Stimulated activated CD8-positive, alpha-beta memory T cell treated with anti-CD3 and anti-CD28 coated beads, Interleukin-7, amount 100 ng/mL, for 1 hour (primary cell): ENCODE measurements at places on chromosomes 5 and 9.

DNA sequence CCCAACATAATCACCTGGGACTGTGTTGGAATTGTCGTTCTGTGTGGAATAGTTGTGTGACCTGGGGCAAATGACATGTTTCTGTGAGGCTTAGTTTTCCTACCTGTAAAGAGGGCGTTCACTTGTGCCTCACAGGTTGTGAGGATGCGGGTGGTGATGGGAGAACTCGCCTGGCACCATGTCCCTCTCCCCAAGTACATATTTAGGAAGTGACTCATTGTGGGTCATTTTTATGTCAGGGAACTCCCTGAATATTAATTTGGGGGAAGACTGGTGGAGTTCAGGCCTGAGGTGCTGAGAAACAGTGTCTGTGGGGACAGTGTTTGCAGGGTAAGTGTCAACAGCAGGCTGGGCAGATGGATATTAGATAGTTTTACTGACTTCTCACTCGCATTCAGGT lies 144.7 kb downstream of the KDM4C start:
- DNase-seq, result no peak

DNA sequence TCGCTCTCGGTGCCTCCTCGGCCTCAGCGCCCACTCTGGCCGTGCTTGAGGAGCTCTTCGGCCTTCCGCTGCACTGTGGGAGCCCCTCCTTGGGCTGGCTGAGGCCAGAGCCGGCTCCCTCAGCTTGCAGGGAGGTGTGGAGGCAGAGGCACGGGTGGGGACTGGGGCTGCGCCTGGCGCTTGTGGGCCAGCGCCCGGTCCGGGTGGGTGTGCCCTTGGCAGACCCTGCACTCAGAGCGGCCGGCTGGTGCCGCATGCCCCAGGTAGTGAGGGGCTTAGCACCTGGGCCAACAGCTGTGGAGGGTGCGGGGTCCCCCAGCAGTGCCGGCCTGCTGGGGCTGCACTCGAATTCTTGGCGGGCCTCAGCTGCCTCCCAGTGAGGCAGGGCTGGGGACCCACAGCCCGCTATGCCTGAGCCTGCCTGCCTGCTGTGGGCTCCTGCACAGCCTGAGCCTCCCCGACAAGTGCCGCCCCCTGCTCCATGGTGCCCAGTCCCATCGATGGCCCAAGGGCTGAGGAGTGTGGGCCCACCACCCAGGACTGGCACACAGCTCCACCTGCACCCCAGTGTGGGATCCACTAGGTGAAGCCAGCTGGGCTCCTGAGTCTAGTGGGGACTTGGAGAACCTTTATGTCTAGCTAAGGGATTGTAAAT lies 2085.2 kb upstream of the ACO1 start:
- no peak for DNase-seq

DNA sequence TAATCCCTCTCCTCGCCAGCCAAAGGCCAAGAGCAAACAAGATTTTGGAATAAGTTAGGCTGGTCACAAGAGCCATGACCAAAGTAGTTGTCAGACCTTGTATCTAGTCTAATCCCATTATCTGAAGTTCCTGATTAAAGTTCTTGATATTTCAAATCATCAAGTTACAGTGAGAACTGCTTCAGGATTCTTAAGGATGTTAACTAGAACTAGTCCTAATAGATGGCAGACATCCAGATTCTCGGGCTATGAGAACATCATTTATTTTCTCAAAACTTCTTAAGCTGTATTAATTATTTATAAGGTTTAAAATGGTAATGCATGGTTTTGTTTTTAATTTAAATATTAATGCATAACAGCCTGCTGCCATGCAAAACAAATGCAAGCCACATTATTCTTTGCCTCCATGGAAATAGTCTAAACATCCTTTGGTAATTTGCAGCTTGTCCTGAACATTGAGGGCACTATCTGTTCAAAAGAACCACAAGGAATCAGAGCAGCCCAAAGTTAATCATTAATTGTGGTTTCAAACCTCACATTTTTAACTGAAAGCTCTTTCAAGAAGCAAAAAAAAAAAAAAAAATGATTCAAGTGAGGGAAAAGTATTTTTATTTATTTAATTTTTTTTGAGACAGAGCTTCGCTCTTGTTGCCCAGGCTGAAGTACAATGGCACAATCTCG lies 95.1 kb downstream of the TTC39B start:
- DNase-seq, result no peak

- DNase-seq, result no peak
Measured at GRCh38 chr5:178564811-178565550, 25.2 kb downstream of the COL23A1 start.

DNA sequence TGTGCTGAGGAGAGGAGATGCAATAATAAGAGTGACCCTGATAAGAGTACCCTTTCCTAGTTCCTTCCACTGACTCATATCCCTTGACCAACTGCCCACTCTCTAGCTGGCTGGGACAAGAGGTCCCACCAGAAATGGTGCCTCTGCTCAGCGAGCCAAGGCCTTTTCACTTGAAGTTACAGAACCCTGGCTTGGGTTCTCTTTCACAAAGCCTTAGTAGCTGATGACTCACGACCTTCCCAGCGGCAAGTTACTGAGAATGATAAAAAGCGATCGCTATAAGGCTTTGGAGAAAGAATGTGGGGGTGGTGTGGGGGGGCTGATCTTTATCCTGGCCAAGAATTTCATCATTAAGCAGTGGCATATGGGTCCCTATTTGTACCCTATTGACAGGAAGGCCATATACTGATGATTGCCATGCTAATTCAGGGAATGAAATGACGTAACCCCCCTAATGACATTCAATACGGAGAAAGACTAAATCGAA lies 90.3 kb downstream of the FBXO38 start:
- DNase-seq, result no peak

GRCh38 chr5:151219789-151220188 lies 4.1 kb downstream of the CCDC69 start:
- no peak for DNase-seq

DNA sequence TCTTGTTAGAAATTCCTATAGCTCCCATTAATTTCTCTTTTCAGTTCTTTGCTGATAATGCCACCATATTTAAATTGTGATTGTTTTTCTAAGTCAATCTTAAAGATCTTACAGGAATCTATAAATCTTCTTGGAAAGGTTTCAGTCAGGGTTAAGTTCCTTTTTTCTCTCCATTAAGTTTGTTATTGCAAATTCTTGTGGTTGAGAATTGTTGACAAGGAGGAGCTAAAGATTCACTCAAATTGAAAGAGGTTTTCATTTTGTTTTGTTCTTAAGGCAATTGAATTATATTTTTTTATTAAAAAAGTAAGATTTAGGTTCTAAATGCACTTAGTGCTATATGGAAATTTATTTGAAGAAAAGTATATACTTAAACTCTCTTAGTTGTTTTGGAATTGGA lies 213.4 kb downstream of the PRR16 start:
- DNase-seq, result no peak

DNA sequence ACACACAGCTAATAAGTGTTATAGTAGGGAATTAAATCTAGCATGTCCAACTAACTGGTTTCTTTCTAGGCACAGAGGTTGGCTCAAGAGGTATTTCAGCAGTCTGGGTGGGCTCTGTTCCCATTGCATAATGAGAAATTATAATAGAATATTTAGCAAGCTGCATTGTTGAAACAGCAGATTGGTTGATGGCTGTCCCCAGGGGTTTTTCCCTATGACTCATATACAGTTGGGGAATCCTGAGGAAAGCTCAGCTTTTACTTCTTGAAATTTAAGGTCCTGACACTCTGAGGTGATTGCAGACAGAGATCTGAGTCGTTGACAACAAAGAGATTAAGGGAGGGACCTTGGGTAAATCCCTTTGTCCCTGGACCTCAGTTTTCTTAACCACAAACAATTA lies 38.3 kb upstream of the TNFSF8 start:
- no peak for DNase-seq

DNA sequence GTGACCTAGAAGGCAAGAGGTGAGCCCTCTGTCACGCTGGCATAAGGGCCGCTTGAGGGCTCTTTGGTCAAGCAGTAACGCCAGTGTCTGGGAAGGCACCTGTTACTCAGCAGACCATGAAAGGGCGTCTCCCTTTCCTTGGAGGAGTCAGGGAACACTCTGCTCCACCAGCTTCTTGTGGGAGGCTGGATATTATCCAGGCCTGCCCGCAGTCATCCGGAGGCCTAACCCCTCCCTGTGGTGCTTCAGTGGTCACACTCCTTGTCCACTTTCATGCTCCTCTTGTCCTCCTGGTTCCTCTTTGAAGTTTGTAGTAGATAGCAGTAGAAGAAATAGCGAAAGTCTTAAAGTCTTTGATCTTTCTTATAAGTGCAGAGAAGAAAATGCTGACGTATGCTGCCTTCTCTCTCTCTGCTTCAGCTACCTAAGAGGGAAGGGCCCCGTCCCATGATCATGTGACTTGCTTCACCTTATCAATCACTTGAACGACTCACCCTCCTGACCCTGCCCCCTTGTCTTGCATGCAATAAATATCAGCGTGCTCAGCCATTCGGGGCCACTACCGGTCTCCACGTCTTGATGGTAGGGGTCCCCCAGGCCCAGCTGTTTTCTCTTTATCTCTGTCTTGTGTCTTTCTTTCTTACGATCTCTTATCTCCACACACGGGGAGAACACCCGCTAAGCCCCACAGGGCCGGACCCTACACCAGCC lies 16.7 kb upstream of the SCGB3A1 start:
- DNase-seq, result no peak

- peak; percentile 23 for DNase-seq
Measured at GRCh38 chr5:180470966-180471582, 23.1 kb upstream of the CNOT6 start.

DNA sequence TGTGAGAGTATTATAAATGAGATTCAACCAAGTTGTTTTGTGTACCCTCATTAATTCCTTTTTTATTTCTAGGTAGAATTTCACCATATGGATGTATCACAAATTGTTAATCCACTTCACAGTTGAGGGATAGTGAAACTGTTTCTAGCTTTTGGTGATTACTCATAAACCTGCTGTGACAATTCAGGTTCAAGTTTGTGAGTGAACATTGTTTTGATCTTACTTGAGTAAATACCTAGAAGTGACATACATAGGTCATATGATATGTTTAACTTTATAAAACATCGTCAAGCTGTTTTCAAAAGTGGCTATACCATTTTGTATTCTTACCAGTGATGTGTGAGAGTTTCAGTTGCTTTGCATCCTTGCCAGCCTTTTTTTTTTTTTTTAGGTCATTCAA lies 112.9 kb downstream of the CAMK4 start:
- no peak for DNase-seq

DNA sequence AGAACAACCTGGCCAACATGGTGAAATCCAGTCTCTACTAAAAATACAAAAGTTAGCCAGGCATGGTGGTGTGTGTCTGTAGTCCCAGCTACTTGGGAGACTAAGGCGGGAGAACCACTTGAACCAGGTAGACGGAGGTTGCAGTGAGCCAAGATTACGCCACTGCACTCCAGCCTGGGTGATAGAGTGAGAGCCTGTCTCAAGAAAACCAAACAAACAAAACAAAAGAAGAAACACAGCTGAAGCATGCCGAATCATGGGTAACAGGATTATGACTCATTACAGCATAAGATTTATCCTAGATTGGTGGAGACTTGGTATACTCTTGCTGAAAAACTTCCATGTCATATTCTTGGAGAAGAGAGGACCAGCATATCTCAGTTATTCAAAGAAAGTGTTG lies 236.7 kb upstream of the CCNH start:
- DNase-seq, result no peak

DNA sequence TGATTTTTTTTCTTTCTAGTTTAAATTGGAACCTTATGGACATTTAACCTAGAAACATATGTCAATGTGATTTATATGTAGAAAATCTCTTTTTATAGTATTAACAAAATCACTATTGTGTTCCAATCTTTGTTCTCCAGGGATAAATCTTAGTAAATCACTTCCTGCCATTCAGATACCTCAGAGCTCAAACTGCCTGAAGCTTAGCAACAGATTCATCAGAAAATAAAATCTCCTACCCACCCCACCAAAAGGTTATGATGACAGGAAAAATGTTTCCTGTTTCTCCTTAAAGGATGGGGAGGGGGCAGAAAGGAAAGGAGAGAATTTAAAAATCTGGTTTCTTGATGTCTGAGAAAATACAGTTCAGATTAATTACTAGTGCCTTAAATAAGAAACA lies 105.0 kb upstream of the TUT7 start:
- no peak for DNase-seq

GRCh38 chr9:87698069-87698809 lies 27.7 kb upstream of the CTSL start:
- no peak for DNase-seq

- no peak for DNase-seq
Measured at GRCh38 chr5:82106756-82107155, 134.9 kb downstream of the ATG10 start.

- no peak for DNase-seq
Measured at GRCh38 chr5:144177548-144177947, 6.9 kb downstream of the KCTD16 start.

DNA sequence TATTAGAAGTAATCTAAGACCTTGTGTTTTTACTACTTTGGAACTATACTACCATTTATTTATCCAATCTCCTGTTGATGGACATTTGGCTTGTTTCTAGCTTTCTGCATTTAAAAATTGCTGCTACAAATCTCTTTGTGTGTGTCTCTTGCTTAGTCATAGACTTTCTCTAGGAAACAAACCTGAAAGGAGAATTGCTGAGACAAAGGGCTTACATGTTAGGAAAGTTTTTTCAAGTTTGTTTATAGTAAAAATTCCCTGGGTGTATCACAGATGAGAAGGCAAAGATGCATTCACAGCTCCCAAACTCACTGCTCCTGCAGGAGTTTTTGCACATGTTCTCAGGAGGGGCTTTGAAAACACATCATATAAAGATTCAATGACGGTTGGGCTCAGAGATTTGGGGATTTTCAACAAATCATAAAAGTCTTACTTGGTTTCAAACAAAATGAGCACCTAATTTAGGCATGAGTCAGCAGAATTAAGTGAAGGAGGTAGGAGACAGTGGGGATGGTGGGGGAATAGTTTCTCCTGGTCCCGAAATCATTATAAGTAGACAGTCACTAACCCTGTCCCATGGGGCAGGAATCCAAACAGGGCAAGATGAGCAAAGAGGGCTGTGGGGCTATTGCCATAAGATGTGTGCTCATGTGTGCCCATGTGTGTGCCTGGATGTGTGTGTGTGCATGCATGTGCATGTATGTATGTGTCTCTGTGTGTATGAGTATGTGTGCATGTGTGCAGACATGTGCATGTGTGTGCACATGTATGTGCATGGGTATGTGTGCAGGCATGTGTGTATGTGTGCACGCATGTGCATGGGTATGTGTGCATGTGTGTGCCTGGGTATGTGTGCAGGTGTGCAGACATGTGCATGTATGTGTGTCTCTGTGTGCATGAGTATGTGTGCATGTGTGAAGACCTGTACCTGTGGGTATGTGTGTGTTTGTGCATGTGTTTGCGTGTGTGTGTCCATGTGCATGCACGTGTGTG lies 43.4 kb upstream of the S1PR3 start:
- DNase-seq, result no peak

DNA sequence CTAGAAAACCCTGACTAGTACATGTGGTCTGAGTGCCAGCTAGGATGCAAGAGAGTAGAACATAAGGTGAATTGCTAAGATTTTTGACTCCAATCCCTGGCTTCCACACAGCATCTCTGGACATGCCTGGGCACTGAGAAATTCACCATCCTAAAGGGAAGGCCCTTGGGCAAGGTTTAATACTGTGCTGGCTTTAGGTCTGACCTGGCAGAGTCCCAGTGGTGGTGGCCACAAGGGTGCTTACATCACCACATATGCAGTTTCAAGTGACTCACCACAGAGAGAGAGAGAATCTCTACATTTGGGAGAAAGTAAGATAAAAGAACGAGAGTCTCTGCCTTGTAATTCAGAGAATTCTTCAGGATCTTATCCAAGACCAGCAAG lies 661.6 kb upstream of the C9orf72 start:
- no peak for DNase-seq

GRCh38 chr9:110058304-110058953 lies 149.5 kb downstream of the C9orf152 start:
- no peak for DNase-seq
